Stimulated activated CD8-positive, alpha-beta memory T cell treated with anti-CD3 and anti-CD28 coated beads, Interleukin-15, amount 100 ng/mL, for 24 hours (primary cell): ENCODE measurements at places on chromosomes 13 and 19.

DNA sequence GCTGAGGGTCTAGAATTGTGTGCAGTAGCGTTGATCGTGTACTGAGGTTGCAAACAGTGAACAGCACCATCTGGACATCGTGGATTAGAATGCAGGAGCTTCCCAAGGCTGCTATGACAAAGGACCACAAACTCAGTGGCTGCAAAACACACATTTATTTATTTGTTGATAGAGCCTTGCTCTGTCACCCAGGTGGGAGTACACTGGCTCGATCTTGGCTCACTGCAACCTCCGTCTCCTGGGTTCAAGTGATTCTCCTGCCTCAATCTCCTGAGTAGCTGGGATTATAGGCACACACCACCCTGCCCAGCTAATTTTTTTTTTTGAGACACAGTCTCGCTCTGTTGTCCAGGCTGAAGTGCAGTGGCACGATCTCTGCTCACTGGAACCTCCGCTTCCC lies 2.3 kb upstream of the UHRF1 start:
- no peak for DNase-seq

DNA sequence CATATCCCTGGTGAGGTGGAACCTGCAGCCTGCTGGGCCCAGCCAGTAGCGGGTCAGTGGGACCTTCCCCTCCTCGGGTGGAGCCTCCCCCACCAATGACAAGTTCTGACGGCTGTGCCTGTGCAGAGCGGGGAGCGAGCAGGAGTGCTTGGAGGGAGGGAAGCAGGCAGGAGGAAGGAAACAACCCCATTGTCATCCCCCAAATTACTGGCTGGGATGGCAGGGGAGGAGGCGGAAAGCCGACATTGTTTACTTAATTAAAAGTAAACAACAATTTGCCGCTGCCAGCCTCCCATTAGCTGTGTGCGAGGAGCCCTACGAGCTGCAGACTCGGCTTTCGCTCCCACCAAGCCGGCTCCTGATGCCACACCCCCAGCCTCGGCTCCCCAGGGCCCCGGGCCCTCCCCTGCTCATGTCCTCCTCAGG lies 45.5 kb downstream of the LYL1 start:
- DNase-seq: no peak

DNA sequence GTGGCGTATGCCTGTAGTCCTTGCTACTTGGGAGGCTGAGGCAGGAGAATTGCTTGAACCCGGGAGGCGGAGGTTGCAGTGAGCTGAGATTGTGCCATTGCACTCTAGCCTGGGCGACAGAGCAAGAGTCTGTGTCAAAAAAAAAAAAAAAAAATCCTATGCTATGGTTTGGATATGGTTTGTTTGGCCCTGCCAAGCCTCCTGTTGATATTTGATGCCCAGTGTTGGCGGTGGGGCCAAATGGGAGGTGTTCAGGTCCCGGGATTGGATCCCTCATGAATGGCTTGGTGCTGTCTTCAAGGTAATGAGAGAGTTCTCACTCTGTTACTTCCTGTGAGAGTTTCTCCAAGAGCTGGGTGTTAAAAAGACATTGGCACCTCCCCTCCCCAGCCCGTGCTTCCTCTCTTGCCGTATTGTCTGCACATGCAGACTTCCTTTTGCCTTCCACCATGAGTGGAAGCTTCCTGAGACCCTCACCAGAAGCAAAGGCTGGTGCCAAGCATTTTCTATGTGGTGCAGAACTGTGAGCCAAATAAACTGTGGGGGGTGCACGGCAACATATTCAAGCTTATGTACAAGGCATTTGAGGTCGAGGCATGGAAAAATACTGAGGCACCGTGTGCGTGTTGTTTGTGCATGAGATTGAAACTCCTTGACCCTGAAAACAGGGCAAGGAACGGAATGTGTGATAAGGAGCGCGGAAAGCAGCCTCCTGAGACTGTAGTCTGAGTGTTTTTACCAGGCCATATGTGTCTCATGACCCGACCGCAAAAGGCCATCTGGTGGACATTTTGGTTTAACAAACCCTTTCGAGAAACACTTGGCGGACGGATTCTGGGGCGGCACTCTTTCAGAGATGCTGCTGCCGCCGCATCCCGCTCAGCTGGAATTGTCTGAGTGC lies 7.3 kb downstream of the SIGLEC9 start:
- no peak for DNase-seq

DNA sequence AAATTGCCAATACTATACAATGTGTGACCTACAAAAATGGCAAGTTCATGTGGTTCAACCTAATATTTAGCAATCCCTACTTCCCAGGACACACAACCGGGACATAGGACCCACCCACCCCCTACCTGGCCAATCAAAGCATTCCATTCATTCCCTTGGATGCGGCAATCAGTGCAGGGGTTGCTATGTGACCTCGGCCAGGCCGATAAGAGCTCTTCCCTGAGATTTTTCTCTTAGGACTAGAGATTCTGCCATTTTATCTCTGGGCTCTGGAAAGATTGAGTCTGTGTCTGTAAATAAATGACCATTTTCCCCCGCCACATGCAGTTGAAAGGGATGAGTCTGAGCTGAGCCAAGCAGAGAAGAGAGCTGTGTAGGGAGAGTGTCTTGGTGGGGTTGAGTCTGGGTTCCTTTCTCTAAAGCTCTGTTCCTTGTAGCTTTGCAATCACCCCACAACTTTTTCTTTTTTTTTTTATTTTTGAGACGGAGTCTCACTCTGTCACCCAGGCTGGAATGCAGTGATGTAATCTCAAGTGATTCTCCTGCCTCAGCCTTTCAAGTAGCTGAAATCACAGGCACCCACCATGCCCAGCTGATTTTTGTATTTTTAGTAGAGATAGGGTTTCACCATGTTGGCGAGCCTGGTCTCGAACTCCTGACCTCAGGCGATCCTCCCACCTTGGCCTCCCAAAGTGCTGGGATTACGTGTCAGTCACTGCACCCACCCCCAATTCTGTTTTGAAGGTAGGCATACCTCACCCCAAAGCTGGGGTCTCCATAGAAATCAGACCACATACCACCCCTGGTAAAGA lies 7.4 kb downstream of the IFNL1 start:
- no peak for DNase-seq

GRCh38 chr19:56949626-56950025 lies 109.1 kb upstream of the PEG3 start:
- DNase-seq: no peak
